ENCODE measurements at places on chromosomes 2 and 18.

DNA sequence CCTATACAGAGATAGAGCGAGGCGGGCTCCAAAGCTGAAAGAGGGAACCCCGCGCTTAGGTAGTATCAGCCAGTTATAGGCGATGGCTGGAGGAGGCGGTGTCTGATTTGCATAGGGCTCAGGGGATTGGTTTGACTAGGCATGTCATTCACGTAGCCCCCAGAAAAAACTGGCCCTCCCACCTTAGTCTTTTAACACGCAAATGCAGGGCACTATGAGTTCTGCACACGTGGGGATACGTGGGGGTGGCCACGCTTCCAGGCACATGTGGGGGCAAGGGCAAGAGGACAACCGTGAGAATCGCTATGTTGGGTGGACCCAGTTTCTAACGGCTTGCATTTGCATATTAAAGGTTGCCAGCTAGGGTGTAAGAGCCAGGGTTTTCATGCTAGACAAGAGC, 56.7 kb upstream of the MSTN start:
- no peak for DNase-seq

DNA sequence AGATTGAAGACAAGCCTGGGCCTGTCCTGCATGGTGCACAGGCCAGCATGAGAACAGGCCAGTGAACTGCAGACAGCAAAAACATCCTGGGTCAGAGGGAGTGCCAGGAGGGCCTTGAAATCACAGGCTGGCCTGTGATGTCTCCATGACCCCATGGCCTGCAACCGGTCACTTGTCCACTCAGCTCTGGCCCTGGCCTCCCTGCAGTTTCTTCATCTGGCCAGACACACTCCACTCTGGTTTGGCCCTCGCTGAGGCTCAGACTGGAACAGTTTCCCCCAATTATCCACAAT, 12.6 kb downstream of the CYRIA start:
- no peak for DNase-seq

DNA sequence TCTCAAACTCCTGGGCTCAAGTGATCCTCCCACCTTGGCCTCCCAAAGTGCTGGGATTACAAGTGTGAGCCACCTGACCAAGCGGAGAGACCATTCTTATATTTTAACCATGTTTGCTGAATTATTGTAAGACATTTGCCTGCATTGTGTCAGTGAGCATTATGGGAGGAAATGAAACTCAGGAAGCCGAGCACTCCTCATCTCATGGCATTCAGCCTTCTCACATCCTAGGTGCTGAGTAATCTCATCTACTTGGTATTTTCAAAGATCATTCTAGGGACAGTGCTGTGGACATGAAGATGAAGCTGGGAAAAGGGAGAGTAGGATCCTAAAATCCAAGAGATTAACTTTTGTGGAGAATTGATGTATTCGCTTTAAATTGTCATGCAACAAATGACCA, 66.1 kb downstream of the NAPG start:
- no peak for DNase-seq

DNA sequence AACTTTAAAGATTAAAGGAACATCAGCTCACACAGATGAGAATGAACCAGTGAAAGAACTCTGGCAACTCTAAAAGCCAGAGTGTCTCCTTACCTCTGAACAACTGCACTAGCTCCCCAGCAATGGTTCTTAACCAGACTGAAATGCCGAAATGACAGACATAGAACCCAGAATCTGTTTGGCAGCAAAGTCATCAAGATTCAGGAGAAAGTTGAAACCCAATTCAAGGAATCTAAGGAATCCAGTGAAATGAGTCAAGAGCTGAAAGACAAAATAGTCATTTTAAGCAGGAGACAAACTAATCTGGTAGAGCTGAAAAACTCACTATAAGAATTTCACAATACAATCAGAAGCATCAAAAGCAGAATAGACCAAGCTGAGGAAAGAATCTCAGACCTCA, 72.0 kb downstream of the STRADB start:
- no peak for DNase-seq

GRCh38 chr2:105196651-105197050, 44.9 kb upstream of the GPR45 start:
- DNase-seq, result no peak

DNA sequence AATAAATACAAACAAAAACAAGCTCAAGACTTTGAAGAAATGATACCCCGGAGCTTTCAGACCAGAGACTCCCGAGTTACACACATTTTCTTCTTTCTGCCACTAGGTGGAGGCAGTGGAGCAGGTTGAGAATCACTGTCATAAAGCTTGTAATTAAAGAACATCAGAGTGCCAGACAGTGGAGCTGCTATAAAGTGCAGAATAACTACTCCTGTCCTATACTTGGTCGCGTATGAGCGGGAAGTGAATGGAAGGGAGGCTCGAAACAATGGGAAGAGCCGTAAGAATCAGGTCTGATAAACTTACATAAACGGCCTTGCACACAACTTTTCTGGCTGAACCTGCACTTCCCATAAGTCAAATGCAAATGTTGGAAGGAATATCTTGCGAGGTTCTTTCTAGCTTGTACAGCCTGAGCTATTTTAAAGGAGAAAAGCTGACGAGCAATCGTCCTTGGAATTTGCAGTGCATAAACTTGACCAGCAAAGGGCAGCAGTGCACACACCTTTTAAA, 189.0 kb downstream of the RPIA start:
- DNase-seq, result no peak

GRCh38 chr18:77146249-77147080, 13.9 kb upstream of the MBP start:
- DNase-seq, result no peak

DNA sequence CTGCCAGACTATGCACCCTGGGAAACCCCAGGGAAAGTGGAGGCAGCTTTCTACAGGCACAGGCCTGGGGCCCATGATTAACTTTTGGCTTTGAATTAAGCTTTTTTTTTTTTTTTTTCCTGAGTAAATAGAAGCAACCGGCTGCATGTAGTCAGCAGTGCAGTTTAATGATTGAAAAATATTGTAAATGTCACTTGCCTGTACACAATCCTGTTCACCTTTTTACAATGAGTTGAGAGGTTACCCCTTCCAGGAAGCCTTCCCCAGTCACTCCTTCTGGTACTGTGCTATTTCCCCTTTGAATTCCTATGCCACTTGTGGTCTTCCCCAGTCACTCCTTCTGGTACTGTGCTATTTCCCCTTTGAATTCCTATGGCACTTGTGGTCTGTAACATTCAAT, 475.6 kb downstream of the TDRD15 start:
- no peak for DNase-seq

- no peak for DNase-seq
Observed at GRCh38 chr2:45340318-45340717, 270.7 kb downstream of the SRBD1 start.

DNA sequence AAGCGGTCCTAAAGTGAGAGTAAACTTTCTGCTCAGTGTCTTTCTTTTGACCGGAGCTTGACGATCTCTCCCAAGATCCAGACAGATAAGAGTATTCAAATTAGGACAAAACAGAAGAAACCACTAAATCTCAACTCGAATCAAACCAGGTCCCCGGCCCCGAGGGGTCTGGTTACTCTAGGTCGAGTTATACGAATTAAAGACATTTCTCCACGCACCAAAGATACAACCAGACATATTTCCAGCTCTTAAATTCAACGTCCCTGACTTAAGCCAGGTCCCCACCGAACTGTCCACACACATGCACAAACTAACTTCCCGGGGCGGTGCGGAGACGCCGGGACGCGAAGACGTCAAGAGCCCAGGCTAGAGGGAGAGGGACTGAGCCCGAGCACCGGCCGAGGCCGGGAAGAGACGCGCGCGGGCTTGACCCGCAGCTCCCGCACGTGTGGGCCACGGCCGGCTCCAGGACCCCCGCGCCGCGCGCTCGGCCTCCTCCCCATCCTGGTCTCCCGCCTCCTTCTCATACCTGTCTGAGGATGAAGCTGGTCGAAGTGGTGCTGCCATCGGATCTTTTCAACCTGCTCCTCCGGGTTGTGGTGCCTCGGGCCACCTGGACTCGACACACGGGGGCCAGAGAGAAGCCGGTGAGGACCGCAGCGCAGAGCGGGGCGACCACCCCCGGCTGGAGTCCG, 896 bp downstream of the CACNB4 start:
- DNase-seq, result no peak

DNA sequence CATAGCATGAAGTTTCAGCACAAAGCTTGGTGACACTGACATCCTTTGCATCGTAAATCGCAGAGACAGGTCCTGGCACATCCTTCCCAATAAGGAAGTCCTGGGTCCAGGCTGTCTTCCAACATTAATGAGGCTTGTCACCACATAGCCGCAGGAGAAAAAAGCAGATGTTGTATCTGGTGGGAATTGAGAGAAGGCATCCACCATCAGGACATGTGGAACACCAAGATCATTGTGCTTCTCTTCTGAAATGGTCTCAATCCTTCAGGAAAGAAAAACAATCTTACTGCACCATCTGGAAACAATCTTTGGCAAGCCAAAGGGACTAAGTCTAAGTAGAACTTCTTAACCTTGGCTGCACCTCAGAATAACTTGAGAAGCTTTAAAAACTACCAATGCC, 119.0 kb upstream of the ARHGAP28 start:
- DNase-seq, result no peak

DNA sequence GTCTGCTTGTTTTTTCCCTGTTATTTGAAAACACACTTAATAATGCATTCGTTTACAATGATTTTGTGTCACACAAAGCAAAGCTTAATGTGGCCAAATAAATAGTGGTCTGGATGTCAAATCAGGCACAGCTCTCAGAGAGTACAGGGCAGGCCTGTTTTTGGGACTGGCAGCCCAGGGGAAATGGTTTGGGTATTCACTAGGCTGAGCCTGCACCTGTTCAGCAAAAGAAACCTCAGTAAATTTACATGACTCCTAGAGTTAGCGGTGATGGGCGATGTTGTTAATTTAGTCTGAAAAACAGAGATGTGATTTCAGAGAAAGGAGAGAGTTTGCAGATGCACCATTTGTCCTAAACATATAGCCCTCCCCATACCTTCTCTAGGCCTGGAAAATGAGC, 197.1 kb downstream of the ALK start:
- no peak for DNase-seq

DNA sequence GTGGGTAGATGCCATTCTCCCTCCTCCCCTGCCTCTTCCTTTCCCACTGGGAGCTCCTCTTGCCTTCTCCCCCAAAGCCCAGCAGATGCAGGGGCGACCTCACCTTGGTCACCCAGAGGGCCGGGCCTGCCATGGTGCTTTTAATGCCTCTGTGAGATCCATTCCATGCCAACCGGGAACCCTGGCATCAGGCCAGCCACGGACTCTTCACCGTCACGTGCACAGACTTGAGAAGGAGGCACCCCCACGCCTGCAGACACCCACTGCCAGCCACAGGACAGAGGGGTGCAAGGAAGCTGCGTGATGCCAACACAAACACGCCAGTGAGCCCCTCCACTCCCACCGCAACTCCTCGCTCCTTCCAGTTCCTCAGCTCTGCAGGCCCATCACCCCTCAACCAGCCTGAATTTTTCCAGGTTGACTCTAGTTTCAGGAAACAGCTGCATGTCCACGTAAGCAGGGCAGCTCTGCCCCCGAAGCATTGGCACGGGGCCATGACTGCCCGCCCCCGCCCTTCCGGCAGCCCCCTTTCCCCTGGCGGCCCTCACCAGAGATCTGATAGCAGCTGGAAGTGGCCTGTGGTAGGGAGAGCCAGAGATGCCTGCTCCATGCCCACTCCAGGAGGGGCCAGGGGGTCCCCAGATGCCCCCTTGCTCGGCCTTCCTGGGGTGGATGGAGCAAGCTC, 50.8 kb downstream of the DNMT3A start:
- DNase-seq, result no peak

GRCh38 chr2:117562654-117563053, 251.8 kb upstream of the DDX18 start:
- DNase-seq, result no peak

DNA sequence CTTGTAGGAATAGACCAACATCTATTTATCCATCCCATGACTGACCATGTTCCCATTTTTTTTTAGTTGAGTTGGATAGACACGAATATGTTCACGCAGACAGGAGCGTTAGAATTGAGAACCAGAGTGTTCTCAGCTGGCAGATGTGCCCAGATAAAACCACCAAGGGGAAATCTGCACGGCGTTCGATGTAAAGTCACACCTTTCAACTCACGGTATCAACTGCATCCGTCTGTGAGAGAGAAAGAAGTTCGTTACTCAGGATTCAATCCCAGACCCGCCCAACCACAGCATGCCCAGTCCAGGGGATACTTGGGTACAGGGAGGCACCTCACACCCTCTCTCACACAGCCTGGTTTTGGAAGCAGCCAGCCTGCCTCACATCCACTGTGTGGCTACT, 26.1 kb downstream of the MAL start:
- no peak for DNase-seq

GRCh38 chr2:239534581-239535412, 134.0 kb upstream of the HDAC4 start:
- DNase-seq, result no peak

GRCh38 chr2:127049927-127050802, 56.8 kb downstream of the BIN1 start:
- peak; percentile 22 for DNase-seq

DNA sequence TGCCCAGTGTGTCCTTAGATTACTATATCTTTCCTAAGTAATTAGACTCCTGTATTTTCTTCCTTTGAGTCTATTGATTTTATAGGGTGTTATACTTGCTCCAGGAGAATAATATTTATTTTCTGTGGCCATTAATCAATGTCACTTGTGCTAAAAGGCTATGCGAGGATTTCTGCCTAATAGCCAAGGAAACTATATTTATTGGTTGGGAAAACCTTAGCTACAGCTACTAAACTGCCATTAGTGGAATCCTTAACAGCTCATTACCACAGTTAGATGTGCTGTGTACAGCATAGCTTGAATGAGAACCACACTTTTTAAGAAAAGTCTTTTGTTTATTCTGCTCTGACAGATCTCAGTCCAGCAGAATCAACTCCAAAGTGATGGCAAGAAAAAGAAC, 537.3 kb downstream of the ERBB4 start:
- no peak for DNase-seq

GRCh38 chr2:206851521-206851920, 86.1 kb downstream of the FASTKD2 start:
- no peak for DNase-seq

DNA sequence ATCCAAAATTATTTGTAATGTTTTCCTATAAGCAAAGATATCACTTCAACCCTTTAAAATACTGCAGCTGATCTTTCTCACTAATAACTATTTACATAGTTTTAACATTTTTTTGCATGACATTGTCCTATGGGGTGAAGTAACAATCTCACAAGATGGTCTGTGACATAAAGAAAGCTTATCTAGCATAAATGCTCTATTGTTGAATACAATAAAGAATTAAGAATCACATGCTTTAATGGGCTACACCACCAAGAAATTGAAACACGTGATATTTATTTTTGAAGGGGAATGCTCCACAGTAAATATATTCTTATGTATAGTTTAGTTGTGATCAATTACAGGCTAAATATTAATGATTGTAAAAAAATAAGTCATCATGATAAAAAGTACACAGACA, 441.1 kb downstream of the PTH2R start:
- DNase-seq, result no peak
